Neural crest cell (in vitro differentiated cells): ENCODE measurements at places on chromosomes 5 and 9. TPM values are rescaled to one million over a fixed set of nuclear protein-coding genes. Genes with fewer than 3 reads are reported as not detected.

Gene CSF1R
- not detected in 2 replicates for total RNA-seq

Gene PLAC8L1
- 1.8 and 3.3 TPM in 2 replicates for total RNA-seq

Gene PCDHGC3
- total RNA-seq = 98.2 and 107 TPM in 2 replicates

Gene PRRT1B
- total RNA-seq = not detected in 2 replicates

Gene PCDHB15
- 5.5 and 5.6 TPM in 2 replicates for total RNA-seq

Gene C5
- total RNA-seq = 8.3 and 9.4 TPM in 2 replicates

Gene TMEM232
- total RNA-seq = 3.0 and 6.1 TPM in 2 replicates

Gene SNAPC4
- total RNA-seq = 18.2 and 19.0 TPM in 2 replicates

Gene PAXX
- 82.6 and 84.9 TPM in 2 replicates for total RNA-seq

Gene DEPDC1B
- total RNA-seq = 60.4 and 60.9 TPM in 2 replicates

Gene CAMK2A
- total RNA-seq = 0.30 and 0.59 TPM in 2 replicates

Gene CNTNAP3B
- total RNA-seq = 9.4 and 10.0 TPM in 2 replicates

Gene EIF4E1B
- not detected in 2 replicates for total RNA-seq

Gene RNF183
- total RNA-seq = not detected in 2 replicates

Gene CBY3
- total RNA-seq = not detected in 2 replicates

Gene CDH6
- 233 and 247 TPM in 2 replicates for total RNA-seq

Gene FAM151B
- 1.9 and 2.0 TPM in 2 replicates for total RNA-seq

Gene CCL21
- total RNA-seq = not detected in 2 replicates

Gene C5orf58
- not detected in 2 replicates for total RNA-seq

Gene ADAMTS19
- total RNA-seq = 3.0 and 3.1 TPM in 2 replicates

Gene LAMC3
- total RNA-seq = 2.8 and 4.0 TPM in 2 replicates

Gene SH2D3C
- 6.0 and 7.2 TPM in 2 replicates for total RNA-seq

Gene HMMR
- total RNA-seq = 38.5 and 44.4 TPM in 2 replicates

Gene PCDHAC2
- total RNA-seq = 1.8 and 1.9 TPM in 2 replicates
